ENCODE measurements at places on chromosomes 3 and 15.
A peak's percentile ranks its signal among the peaks of the same experiment; 100 is the strongest.

DNA sequence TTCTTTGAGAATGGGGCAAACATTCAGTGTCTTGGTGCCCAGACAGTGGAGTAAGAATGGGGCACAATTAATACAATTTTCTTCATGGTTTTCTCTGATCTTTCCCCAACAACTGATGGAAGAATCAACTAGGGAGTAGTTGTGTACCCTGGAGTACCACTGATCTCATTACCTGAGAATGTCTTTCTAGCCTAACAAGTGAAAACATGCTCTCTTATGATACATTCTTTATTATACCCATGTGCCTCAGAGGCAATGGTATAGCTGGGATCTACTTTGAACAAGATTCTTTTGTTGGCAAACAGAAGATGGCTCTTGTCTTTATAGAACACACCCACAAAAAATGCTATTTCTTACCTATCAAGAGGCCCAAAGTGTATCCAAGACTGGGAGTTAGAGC is 250.6 kb upstream of the CMC1 start:
- no peak for DNase-seq

- DNase-seq: no peak
Measured at GRCh38 chr3:135197246-135197645, 402.2 kb downstream of the EPHB1 start.

- DNase-seq: no peak
Measured at GRCh38 chr15:84881520-84881830, 3.0 kb upstream of the SLC28A1 start.

GRCh38 chr3:171615281-171615680 is 155.1 kb upstream of the TNIK start:
- no peak for DNase-seq

- DNase-seq: no peak
Measured at GRCh38 chr3:61861410-61861809, 300.0 kb downstream of the PTPRG start.

DNA sequence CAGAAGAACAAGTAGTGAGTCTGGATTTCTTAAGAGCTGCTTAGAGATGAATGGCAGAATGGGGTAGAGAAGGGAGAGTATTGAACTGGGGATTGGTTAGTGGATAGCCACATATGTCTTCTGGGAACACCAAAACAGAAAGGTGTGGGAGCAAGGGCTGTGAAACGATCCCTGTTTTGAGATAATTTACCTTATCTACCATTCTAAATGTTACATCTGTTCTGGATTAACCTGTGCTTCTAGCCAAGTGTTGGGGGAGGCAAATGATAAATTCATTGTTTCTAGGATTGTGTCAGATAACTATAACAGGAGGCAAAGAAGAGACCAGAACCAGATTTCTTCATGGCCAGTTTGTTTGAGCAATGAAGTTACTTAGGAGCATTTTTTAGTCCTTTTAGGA is 8.4 kb downstream of the NR1D2 start:
- no peak for DNase-seq

- no peak for DNase-seq
Measured at GRCh38 chr3:149197669-149198068, 24.0 kb downstream of the CP start.

DNA sequence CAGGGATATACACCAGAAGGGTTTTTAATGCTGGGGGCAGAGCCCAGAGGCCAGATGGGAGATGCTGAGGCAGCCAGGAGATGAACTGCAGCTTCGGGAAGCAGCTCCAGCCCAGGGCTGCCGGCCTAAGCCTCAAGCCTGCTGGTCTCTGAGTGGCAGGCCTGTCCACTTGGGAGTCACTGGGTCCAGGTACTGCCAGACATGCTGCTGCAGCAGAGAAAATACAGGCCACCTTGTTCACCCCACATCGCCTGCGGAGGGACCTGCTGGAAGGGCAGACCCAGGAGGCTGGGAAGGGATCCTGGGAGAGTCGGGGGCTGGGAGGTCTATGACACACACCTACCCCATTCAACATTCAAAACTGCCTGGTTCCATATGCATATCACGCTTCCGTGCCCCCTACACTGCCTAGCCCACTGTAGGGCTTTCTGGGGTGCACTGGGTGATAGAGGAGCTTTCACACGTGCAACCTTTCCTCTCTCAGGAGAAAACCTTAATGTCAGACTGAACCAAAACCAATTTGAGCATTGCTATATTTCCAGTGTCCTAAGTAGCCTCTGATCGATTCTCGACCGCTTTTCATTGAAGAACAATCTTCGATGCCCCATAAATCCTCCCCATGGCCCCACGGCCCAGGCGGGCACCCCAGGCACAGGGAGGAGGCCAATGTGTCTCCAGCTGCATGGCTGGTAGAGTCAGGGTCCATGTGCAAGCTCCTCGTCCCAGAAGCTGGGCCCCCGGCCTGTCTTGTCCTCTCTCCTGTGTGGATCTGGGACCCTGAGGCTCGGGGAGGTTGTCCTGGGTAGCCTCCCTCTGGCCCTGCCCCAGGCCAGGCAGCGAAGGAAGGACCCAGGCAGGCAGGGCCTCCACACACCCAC is 147.4 kb downstream of the ATP10A start:
- no peak for DNase-seq

GRCh38 chr15:83193721-83194120 is 13.9 kb downstream of the HDGFL3 start:
- no peak for DNase-seq

DNA sequence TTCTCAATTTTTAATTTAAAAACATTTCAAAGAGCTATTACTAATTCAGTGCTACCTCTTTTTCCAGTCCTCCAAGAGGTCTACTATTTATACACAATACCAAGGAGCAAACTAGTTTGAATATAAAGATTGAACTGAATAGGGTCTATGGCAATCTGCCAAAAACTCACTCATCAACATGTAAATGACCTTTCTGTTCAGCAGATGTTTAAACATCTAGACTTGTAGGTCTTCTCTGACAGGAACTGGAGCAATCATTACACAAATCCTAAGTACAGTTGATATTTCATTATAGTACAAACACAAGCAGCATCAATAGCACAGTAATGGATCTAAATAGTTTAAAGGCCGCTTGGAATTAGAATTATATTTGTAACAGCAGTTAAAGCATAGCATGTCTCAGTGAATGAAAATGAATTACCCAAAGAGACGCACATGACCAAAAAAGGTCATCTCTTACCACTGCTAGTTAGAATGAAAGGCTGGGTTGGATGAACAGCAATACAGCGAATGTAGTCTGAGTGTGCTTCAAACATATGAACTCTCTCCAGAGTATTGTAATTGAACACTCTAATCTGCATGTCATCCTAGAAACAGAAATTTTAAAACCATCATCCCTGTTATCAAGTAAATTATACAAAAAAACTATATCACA is 10.7 kb downstream of the COPB2 start:
- DNase-seq: peak; percentile 25

- no peak for DNase-seq
Measured at GRCh38 chr15:87846746-87847145, 409.8 kb downstream of the NTRK3 start.

- no peak for DNase-seq
Measured at GRCh38 chr3:112132975-112133448, at the start of gene GCSAM. TSS of gene GCSAM (minus strand) at chr3:112133248. CDS start at chr3:112133120, 128 bp downstream.

- DNase-seq: peak; percentile 25
Measured at GRCh38 chr3:11434017-11434526, 161.9 kb downstream of the ATG7 start.

DNA sequence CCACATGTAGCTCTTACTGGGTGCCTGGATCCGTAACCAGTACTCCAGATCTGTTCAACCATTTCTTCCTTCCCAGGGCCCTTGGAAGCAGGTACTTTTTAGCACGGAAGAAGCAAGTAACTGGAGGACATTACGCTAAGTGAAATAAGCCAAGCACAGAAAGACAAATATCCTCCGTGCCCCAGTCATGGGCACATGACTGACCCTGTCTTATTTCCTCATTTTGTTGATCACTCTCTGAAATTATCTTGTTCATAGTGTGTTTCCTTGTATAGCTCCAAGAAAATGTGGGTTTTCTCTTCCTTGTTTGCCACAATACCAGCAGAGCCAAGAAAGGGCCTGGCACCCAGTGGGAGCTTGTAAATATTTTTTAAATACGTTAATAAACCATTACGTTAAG is 32.2 kb upstream of the MTMR14 start:
- DNase-seq: no peak

GRCh38 chr3:158743664-158744566 is 11.7 kb upstream of the RARRES1 start:
- no peak for DNase-seq

DNA sequence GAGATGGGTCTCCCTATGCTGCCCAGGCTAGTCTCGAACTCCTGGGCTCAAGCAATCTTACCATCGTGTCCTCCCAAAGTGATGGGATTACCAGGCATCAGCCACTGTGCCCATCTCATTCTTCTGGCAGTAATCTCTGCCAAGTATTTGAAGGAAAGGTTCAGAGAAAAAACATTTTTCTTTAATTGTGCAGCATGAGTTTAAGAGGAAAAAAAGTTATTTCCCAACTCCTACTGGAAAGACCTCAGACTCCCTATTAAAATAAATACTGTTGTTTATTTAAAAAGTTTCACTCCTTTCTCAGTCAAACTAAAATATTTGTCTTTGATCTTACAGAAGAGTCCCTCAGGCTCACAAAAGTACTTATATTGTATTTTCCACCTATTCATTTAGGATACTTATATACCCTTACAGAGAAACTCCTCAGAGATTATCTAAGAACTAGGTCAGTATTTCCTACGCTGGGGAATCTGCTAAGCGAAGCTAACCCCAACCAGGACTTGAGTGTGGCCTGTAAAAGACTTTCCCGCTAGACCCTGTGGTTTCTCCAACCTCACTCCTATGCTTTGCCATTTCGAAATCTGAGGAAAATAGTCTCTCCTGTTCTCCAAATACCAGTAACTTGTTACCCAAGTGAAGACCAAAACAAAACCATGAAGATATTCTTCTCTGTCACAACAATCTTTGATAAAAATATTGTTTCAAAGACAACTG is 28.7 kb downstream of the WWTR1 start:
- no peak for DNase-seq

GRCh38 chr3:30256474-30256873 is 349.9 kb upstream of the TGFBR2 start:
- DNase-seq: peak; percentile 8

- DNase-seq: no peak
Measured at GRCh38 chr3:37768107-37768809, 93.4 kb upstream of the CTDSPL start.

DNA sequence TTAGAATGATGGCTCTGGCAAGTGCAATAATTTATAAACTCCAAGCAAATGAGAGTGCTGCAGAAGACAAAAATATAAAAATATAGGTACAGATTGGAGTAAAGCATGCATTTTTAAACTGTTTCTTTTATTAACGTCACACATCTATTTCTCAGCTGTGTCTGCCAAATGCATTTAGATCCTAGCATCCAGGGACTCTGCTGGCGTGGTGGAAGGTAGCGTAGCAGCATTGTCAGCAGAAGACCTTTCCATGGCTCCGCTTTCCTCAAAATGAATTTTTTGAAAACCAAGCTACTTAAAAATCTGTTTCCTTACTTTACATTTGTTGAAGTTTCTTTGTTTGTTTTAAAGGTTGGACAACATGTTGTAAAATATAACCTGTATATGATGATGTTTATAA is 16.3 kb upstream of the ATP10A start:
- no peak for DNase-seq

- DNase-seq: no peak
Measured at GRCh38 chr3:25683882-25684281, 19.2 kb upstream of the TOP2B start.

DNA sequence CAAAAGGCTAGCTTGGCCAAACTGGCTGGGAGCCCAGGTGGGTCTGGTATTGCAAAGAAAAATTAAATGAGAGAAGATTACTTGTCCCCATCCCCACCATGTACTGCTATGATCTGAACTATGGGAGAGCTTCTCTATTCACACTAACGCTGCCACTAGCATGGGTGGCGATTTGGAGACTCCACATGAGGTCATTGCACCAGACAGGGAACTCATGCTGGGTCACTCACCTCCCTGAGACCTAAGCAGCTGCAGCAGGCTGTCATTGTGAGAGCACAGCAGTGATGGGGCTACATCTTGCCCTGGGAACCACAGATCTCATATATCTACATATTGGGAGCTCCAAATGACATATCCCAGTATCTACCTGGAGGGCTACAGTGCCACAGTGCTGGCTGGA is 36.3 kb upstream of the NECTIN3 start:
- no peak for DNase-seq

GRCh38 chr3:58184309-58184981 is 26.3 kb downstream of the DNASE1L3 start:
- no peak for DNase-seq

DNA sequence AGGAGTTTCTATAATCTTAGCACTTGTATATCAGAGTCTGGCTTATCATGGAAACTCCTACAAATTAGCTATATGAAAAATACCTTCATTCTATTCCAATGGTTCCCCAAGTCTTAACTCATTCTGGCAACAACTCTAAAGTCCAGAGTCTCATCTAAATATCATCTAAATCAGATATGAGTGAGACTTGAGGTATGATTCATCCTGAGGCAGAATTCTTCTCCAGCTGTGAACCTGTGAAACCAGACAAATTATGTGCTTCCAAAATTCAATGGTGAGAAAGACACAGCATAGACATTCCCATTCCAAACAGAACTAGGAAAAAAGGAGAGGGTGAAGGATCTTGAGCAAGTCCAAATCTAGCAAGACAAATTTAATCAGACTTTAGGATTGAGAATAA is 138.8 kb downstream of the THRB start:
- DNase-seq: no peak

DNA sequence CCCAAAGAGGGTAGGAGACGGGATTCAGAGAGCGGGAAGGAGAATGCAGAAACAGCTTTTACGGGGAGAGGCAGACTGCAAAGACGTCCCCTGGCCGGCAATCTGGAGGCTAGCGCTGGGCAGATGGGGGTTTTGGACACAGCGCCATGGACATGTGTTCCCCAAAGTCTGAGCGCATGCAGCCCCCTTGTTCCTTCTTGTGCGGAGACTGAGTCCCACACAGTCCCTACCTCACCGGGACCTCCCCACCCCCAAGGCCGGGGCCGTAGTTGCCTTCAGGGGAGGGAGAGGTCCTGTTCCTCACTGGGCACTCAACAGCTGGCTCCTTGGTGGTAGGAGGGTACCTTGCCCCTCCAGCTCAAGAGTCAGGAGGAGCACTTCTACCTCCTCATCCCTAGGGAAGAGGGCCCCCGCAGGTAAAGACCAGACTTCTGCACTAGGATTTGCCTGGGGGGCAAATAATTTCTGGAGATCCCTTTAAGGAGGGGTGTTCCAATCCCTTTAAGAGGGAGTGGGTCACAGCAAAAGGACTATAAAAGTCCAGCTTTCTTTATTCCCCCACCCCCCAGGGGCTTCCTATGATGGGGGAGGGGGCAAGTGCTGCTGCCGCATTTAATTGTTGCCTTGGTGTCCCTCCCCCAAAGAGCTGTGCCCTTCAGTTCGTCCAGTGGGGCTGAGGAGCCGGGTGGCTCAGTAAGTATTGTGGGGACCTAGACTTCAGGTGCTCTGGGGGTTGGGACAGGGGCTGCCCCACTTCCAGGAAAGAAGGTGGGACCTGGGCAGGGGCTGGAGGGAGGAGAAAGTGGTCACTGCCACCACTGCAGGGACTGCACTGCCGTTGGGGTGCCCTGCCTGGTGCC is 3.6 kb upstream of the BAHD1 start:
- no peak for DNase-seq

Measured in ELR (cell line).